Natural killer cell (primary cell): ENCODE measurements at places on chromosomes 7 and 10. TPM values are rescaled to one million over a fixed set of nuclear protein-coding genes. Genes with fewer than 3 reads are reported as not detected.

The PI4K2A gene
- total RNA-seq: 66.1 TPM

The SLC26A5 gene
- 0.30 TPM for total RNA-seq

The LRRC18 gene
- not detected for total RNA-seq

GRCh38 chr10:131689486-131689885 lies 211.3 kb upstream of the PPP2R2D start:
- DNase-seq: no peak
- no peak overlapping the region for H3K27ac ChIP-seq
- no peaks in the 10 kb centered on the region for H3K36me3 ChIP-seq

DNA sequence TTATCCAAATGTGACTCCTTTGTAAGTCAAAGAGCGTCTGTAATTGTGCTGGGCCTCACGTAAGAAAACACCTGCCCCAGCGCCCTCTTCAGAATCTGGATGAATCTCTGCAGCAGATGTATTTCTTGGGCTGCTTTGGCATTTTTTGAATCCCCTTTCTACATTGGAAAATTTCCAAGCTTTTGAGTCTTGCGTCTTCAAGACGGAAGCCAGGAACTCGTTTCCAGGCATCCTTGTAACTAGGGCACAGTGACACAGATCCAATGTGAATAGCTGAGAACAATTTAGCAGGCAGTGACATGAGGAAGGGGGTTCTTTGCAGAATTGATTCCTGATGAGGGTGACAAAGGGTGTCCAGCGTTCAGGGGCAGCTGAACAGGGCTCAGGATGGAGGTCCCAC lies 862.3 kb downstream of the TYW1 start:
- H3K27me3 ChIP-seq: no peaks in the 10 kb centered on the region
- no peaks in the 10 kb centered on the region for H3K36me3 ChIP-seq
- H3K4me3 ChIP-seq: no peak overlapping the region
- no peaks in the 10 kb centered on the region for H3K4me1 ChIP-seq

DNA sequence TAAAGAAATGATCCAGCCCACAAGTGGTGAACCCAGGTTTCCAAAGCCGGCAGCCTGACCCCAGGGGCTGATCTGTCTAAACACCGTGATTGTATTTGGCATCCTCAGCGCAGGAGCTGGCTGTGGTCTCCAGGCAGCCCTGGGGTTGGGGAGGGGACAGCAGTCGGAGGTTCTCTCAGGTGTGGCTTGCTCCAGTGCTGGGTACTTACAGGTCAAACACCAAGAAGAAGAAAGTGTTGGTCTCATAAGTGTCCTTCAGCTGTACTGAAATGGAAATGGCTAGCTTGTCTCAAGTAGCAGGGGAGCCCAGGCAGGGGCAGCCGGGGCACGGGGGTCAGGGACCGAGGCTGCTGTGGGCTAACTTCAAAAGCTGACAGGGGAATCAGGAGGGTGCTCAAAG lies 6.0 kb downstream of the PHKG1 start:
- H3K4me3 ChIP-seq: no peak overlapping the region
- no peaks in the 10 kb centered on the region for H3K36me3 ChIP-seq
- H3K27ac ChIP-seq: no peak overlapping the region
- H3K27me3 ChIP-seq: no peaks in the 10 kb centered on the region
- no peak for DNase-seq

- DNase-seq: no peak
- H3K27ac ChIP-seq: no peak overlapping the region
- no peaks in the 10 kb centered on the region for H3K27me3 ChIP-seq
- H3K4me3 ChIP-seq: no peak overlapping the region
- peaks cover 19% of the 10 kb centered on the region for H3K4me1 ChIP-seq
- H3K36me3 ChIP-seq: no peaks in the 10 kb centered on the region
Observed at GRCh38 chr7:1463676-1464223, 4.5 kb upstream of the MICALL2 start.

GRCh38 chr10:73469579-73469978 lies 26.2 kb downstream of the PPP3CB start:
- peaks cover 74% of the 10 kb centered on the region for H3K36me3 ChIP-seq
- no peak for DNase-seq
- no peak overlapping the region for H3K27ac ChIP-seq
- H3K4me1 ChIP-seq: no peaks in the 10 kb centered on the region

GRCh38 chr10:49387071-49387470 lies 8.8 kb downstream of the DRGX start:
- peaks cover 4% of the 10 kb centered on the region for H3K27me3 ChIP-seq
- H3K4me1 ChIP-seq: no peaks in the 10 kb centered on the region
- no peaks in the 10 kb centered on the region for H3K36me3 ChIP-seq
- no peak overlapping the region for H3K27ac ChIP-seq
- no peak overlapping the region for H3K4me3 ChIP-seq
- no peak for DNase-seq
